Activated T-cell treated with anti-CD3 and anti-CD28 coated beads for 24 hours (primary cell): ENCODE measurements at places on chromosomes 5 and 9.

GRCh38 chr9:2093920-2094597 is 78.9 kb downstream of the SMARCA2 start:
- no peak for DNase-seq

DNA sequence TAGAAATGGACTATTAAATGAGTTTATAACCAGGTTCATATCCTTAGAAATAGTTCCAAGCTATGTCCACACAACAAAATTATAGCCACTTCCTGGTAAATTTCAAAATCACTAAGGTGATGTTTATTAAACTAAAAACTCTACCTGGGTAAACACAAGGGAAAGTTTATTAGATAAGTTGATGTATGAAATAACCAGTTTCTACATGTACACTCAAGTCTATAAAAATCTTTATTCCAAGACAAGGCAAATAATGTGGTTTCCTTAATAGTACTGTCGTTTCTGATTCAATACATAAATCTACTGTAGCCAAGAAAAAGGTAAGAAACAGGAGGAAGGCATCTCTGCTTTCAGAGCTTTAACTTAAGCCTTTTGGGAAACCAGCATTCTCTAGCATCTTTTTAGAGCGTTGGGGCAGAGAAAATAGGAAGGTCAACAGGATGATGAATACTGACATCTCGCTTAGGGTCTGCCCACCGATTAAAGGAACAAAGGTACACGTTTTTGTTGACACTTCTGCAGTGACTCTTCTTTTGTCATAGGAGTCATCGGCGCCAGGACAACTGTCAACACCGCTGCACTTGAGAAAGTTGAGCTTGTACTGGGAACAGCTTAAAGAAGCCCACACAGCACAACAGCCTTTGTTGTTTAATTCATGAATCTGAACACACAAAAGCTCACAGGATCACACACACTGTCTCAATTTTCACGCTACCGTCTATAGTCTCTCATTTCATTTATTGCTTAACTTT is 513.6 kb downstream of the SLCO4C1 start:
- no peak for DNase-seq

DNA sequence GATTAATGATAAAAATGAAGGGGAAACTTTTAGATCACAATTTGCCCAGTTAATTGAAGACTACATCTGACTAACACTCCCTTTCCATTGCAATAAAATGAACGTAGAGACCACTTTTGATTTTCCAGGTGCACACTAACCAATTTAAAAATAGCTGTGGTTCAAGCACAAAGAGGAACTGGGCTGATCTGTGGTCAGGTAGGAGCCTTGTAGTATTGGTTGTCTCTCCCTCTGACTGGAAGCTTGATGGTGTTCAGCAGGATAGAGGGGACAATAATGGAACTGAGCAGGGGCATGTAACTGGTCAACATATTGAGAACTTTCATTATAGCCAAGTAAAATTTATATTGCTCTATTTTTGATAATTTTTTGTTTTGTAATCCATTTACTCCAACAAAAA is 886.8 kb upstream of the SEMA6A start:
- no peak for DNase-seq

DNA sequence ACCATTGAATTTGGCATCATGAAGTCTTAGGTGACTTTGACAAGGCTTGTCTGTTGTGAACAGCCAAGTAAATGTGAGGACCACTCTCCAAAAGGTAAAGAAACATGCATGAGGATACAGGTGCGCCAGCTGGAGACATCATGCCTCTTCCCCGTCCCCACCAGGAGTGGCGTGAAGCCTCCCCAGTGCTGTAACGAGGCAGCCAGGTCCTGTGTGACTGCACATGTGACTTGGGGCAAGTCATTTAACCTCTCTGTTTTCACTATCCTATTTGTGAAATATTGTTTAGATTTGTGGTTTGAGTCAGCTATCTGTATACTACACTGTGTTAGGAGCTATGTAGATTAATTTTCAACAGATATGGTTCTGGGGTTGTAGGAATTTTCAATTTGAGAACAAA is 65.0 kb downstream of the DOCK8 start:
- no peak for DNase-seq

- no peak for DNase-seq
Measured at GRCh38 chr5:1411099-1411498, 34.1 kb downstream of the SLC6A3 start.

- peak; percentile 57 for DNase-seq
Measured at GRCh38 chr5:912280-913091, 19.8 kb downstream of the TRIP13 start.

- DNase-seq: no peak
Measured at GRCh38 chr5:141681695-141682641, at the start of gene ARAP3. Gene ARAP3 (minus strand): TSS chr5:141682230. CDS start chr5:141680486, 1,744 bp downstream.

- no peak for DNase-seq
Measured at GRCh38 chr5:6633469-6634245, 417 bp downstream of the SRD5A1 start.

DNA sequence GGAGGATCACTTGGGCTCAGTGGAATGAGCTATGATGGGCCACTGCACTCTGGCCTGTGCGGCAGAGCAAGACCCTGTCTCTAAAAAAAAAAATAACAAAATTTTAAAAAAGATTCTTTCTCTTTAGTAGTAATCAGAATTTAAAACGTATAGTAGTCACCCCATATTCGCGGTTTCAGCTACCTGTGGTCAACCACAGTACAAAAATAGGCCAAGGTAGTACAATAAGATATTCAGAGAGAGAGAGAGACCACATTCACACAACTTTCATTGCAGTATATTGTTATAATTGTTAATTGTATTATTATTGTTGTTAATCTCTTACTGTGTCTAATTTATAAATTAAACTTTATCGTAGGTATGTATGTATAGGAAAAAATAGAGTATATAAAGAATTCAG is 18.7 kb downstream of the INIP start:
- DNase-seq: no peak

DNA sequence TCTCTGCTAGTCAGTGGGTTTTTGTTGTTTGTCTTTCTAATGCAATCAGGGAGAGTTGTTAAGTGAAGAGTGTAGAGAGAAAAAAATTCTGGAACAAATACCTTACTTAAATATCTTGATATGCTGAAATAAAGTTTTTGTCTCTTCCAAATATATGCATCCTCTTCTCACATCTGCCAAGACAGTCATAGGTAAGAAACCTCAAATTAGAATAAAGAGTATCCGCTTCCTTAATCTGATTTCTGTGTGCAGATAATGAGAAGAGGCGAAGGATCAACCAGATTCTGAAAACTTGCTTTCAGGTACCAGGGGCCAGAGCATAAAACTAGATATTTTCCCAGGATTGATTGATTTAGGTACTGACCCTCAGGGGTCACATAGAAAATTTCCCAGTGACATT is 11.3 kb upstream of the IL6ST start:
- DNase-seq: no peak

GRCh38 chr5:52746539-52746938 is 41.2 kb upstream of the ITGA1 start:
- no peak for DNase-seq

- no peak for DNase-seq
Measured at GRCh38 chr5:80998590-80998979, 38.4 kb downstream of the RASGRF2 start.

DNA sequence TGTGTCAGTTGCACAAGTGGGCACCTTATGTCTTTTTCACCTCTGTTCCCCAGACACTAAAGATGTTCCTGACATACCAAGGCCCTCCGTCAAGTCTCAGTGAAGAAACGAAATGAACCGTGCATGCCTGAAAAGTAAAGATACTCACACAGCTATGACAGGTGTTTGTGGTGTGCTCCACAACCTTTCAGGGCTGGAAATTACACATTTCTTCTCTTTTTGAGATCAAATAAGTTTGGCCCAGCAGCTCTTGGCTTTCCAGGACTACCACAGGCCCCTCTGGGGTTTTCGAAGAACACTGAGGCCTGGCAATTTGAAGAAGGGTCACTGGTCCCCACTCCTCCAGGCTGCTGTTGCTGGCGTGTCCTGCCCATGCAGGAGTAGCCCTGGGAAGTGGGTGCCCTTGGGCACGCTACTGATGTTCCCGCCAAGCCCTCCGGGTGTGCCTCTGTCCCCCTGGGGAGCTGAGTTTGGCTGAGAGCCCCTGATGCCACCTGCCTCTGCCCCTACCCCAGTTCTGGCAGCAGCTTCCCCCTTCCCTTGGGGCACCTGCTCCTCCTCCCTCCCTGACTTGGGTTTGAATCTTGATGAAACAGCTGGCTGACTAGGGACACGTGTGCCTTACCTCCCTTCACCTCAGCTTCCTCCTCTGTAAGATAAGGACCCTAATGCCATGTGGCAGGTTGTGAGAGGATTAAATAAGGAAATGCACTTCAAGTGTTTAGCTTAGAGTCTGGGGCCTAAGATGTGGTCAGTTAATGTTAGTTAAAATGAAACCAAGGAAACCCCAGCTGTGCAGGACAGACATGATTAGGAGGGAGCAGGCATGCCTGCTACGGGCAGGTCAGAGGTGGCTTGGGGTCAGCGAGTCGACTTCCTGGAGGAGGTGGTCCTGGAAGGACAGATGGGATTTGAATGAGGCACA is 49.1 kb upstream of the GADD45G start:
- DNase-seq: no peak

GRCh38 chr5:1734908-1735289 is 64.7 kb downstream of the MRPL36 start:
- DNase-seq: no peak

DNA sequence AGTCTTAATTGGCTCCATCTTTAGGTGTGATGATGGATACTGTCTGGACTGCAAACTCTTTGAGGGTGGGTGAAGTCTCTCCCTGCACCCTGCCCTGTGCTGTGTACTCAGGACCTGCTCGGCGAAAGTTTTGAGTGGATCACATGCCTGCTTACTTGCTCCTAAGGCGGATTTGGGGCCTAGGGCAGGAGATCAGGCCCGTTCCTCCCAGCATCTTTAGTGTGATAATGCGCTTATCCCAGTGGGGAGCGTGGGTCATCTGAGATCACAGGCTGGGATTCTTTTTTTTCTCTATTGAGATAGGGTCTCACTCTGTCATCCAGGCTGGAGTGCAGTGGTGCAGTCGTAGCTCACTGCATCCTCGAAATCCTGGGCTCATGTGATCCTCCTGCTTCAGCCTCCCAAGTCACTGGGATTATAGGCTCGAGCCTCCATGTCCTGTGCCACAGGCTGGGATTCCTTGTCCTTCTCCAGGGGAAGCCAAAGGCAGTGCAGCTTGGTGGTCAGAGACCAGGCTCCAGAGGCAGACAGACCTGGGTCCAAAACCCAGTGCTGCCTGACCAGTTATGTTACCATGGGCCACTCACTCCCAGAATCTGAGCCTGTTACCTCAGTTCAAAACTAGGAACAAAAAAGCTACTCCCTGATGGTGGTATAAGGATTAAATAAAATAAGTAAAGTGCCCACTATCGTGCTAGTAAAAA is 59.7 kb downstream of the ZNF618 start:
- DNase-seq: no peak

GRCh38 chr5:42858687-42859086 is 47.0 kb upstream of the SELENOP start:
- DNase-seq: no peak

- no peak for DNase-seq
Measured at GRCh38 chr9:133610845-133611244, 1.7 kb upstream of the FAM163B start.

- no peak for DNase-seq
Measured at GRCh38 chr5:23466401-23466912, 41.0 kb upstream of the PRDM9 start.
